ENCODE measurements at places on chromosomes 12 and 14. TPM values are rescaled to one million over a fixed set of nuclear protein-coding genes. Genes with fewer than 3 reads are reported as not detected.

DNA sequence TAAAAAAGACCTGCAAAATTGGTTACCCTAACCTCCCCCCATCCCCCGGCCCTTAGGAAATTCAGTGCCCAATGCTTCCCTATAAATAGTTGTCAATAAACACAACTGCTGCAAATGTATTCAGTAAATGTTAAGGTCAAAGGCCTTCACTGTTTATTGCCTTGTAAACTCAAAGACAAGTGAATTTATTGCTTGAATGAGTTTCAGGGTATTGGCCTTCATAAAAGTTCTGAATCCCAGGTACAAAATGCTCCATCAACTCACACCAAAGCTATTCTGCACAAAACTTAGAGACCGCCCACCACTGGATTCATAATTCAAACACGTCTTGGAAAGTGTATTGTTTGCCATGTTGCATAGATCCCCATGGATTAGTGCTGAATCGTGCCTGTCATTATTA is 63.3 kb upstream of the CDKN3 start:
- DNase-seq: no peak
- no peaks in the 10 kb centered on the region for H3K36me3 ChIP-seq
- H3K4me1 ChIP-seq: no peaks in the 10 kb centered on the region
- no peaks in the 10 kb centered on the region for H3K27me3 ChIP-seq

NID2 gene
- total RNA-seq: 2.0 TPM

- no peak for DNase-seq
- no peaks in the 10 kb centered on the region for H3K4me1 ChIP-seq
- no peaks in the 10 kb centered on the region for H3K27me3 ChIP-seq
- H3K4me3 ChIP-seq: no peak overlapping the region
- H3K36me3 ChIP-seq: no peaks in the 10 kb centered on the region
Measured at GRCh38 chr12:41967668-41968500, 176.8 kb downstream of the GXYLT1 start.

GRCh38 chr14:38553586-38553985 is 297.7 kb upstream of the CLEC14A start:
- no peaks in the 10 kb centered on the region for H3K4me1 ChIP-seq
- DNase-seq: no peak
- no peak overlapping the region for H3K27ac ChIP-seq
- H3K4me3 ChIP-seq: no peak overlapping the region
- no peaks in the 10 kb centered on the region for H3K36me3 ChIP-seq

DNA sequence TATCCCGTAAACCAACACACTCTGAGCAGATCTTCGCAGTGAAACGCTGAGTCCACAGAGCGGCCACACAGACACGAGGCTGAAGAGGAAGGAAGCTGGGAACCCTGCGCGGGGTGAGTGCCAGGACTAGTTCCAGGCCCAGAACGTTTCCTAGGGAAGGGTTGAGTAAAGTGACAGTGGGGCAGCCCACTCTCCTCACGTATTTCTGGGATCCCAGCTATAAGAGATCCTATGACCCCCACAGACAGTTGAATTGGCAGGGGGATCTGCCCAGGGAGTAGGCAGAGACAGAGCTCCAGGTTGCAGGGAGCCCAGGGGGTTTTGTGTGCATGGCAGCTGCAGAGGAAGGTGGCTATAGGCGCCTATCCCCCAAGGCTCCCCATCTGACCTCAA is 51.1 kb downstream of the GTF2A1 start:
- H3K27ac ChIP-seq: peak overlapping the region; percentile 90
- peak; percentile 88 for DNase-seq
- H3K4me3 ChIP-seq: peak overlapping the region; percentile 52
- H3K27me3 ChIP-seq: no peaks in the 10 kb centered on the region
- no peaks in the 10 kb centered on the region for H3K36me3 ChIP-seq

GRCh38 chr14:34632411-34632978 is 2.5 kb upstream of the SNX6 start:
- no peak for DNase-seq
- H3K4me1 ChIP-seq: peaks cover 5% of the 10 kb centered on the region
- no peaks in the 10 kb centered on the region for H3K27me3 ChIP-seq
- H3K27ac ChIP-seq: no peak overlapping the region
- no peak overlapping the region for H3K4me3 ChIP-seq

DNA sequence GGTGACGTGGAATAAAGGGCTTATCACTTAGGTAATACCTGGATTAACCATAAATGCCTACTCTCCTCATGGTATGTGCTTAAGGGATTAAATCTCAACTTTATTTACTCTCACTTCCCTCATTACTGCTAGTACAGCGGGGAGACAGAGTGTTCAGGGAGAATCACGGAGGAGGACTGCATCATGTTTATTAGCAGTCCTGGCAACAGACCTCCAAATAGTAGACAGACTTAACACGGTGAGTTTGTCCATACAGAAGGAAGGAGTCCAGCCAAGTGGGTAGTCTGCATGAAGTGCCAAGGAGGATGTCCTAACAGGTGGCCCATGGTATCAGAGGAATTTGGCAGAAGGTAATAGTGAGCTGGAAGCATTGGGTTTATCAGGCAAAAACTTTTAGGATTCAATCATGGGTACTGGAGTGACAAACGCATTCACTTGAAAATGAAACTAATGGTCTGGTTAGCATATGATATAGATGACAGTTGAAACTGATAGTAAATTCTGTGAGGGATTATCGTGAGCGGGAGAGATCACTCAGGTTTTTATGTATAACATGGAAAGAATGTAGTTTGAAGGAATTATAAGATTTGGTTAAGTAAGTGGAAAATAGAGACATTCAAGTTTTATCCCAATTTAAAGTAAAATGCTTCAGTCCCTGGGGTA is 471.8 kb downstream of the TMEM117 start:
- H3K36me3 ChIP-seq: no peaks in the 10 kb centered on the region
- H3K4me1 ChIP-seq: no peaks in the 10 kb centered on the region
- no peak overlapping the region for H3K4me3 ChIP-seq
- no peak for DNase-seq
- H3K27me3 ChIP-seq: no peaks in the 10 kb centered on the region

TOMM20L gene
- total RNA-seq: not detected

DNA sequence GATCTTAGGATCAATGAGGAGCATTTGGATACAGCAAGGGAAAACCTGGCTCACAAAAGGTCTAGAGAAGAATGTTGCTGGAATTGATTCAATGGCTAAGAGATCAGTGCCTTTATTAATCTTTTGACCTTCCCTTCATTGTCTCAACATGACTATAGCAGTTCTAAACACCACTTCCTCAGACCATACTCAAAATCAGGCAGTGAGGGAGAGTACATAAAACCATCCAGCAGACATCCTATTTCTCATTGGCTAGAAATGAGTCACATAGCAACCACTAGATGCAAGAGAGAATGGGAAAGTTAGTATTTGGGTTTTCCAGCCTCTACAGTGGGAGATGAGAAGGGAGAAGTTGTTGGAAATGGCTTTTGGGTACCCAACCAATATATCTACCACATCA is 151.4 kb upstream of the NUDT4 start:
- no peaks in the 10 kb centered on the region for H3K27me3 ChIP-seq
- no peaks in the 10 kb centered on the region for H3K36me3 ChIP-seq
- H3K4me3 ChIP-seq: no peak overlapping the region
- DNase-seq: no peak
- no peak overlapping the region for H3K27ac ChIP-seq
- no peaks in the 10 kb centered on the region for H3K4me1 ChIP-seq

DNA sequence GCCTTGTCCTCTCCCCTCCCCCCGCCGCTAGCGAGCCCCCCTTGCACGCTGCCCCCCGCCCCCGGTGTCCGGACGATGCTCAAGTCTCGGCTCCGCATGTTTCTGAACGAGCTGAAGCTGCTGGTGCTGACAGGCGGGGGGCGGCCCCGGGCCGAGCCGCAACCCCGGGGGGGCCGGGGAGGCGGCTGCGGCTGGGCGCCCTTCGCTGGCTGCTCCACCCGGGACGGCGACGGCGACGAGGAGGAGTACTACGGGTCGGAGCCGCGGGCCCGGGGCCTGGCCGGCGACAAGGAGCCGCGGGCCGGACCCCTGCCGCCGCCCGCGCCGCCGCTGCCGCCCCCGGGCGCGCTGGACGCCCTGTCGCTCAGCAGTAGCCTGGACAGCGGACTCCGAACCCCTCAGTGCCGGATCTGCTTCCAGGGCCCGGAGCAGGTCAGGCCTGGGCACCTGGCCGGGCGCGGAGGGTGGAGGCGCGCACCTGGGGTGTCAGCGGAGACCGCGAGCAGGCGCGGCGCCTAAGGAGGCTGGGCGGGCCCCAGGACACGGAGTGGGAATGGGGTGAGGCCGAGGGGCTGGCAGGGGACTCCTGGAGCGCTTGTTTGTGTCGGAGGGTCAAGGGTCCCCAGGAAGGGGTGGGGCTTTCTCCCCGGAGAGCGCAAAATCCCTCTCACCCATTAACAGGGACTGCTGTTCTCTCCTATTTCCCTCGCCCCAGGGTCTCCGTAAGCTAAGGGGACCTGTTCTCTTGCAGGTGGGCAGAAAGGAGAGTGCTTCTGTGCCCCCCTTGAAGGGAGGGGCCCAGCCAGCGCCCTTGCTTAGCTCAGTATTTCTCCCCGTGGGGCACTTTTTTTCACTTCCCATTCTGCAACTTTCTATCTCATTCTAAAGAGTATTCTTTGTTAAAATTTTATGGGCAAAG is 810 bp downstream of the MARCHF9 start:
- peak overlapping the region; percentile 95 for H3K27ac ChIP-seq
- H3K4me3 ChIP-seq: peak overlapping the region; percentile 72
- peak; percentile 91 for DNase-seq
- H3K36me3 ChIP-seq: peaks cover 21% of the 10 kb centered on the region

RNASE7 gene
- not detected for total RNA-seq

DNA sequence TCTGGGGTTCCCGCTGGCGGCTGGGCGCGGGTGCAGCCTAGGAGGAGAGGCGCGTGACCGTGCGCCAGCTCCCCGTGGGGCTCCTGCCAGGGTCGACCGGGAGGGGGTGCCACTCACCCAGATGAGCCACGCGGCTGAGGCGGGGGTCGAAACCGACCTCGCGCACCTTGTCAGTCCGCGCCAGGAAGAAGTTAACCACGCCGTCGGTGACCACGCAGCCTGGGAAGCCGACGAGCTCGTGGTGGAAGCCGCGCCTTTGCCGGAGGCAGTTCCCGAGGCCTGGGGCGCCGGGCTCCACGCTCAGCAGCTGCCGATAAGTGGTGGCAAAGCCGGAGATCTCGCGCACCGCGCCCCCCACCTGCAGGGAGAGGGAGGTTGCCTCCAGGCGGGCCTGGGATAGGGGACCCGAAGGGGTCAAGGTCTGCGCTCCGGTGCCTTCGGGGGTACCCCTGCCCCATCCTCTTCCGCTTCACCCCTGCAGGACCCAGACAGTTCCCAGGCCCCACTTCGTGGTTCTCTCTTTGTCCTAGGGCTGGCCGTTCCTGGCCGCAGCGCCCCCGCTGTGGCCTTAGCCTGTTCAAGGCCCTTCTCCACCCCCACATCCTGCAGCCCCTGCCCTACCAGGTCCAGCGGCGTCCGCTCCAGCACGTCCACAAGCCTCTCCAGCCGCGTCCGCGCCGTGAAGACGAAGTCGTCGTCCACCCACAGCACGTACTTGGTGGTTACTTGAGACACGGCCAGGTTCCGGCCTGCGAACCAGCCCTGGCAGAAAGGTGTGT is 5.3 kb downstream of the B4GALNT1 start:
- H3K27me3 ChIP-seq: peaks cover 83% of the 10 kb centered on the region
- H3K4me3 ChIP-seq: peak overlapping the region; percentile 24
- H3K36me3 ChIP-seq: no peaks in the 10 kb centered on the region
- peaks cover 10% of the 10 kb centered on the region for H3K4me1 ChIP-seq
- no peak for DNase-seq

EXOC3L4 gene
- total RNA-seq: 12.1 TPM

GRCh38 chr12:110699591-110700445 is 10.9 kb upstream of the HVCN1 start:
- H3K27me3 ChIP-seq: no peaks in the 10 kb centered on the region
- H3K4me3 ChIP-seq: no peak overlapping the region
- no peaks in the 10 kb centered on the region for H3K36me3 ChIP-seq
- peaks cover 18% of the 10 kb centered on the region for H3K4me1 ChIP-seq
- no peak for DNase-seq
- no peak overlapping the region for H3K27ac ChIP-seq

GRCh38 chr12:12562016-12562483 is 613 bp downstream of the DUSP16 start:
- no peaks in the 10 kb centered on the region for H3K27me3 ChIP-seq
- H3K4me3 ChIP-seq: peak overlapping the region; percentile 62
- H3K27ac ChIP-seq: peak overlapping the region; percentile 81
- no peaks in the 10 kb centered on the region for H3K36me3 ChIP-seq

SPSB2 gene
- total RNA-seq: 9.0 TPM

AQP2 gene
- not detected for total RNA-seq

ETFBKMT gene
- total RNA-seq: 3.9 TPM

DNA sequence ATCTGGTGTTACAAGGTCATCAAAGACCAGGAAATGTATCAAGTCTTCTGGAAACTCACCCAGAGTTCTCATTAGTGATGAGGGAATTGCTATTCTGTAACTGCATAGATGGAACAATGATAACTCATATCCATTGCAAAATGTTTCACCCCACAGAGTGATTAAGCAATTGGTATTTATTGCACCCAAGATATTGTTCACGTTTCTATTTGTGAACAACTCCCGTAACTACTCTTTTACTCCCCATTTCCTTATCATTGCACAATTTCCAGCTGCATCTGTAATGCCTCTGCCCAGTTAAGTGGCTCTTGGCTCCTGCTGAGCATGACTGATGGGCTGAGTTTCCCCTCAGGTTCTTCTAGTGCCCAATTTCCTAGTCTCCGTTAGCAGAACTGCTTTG is 108.7 kb upstream of the PRICKLE1 start:
- no peak for DNase-seq
- H3K36me3 ChIP-seq: no peaks in the 10 kb centered on the region
- peaks cover 6% of the 10 kb centered on the region for H3K4me1 ChIP-seq
- H3K27ac ChIP-seq: no peak overlapping the region

LUM gene
- 4.3 TPM for total RNA-seq

DNA sequence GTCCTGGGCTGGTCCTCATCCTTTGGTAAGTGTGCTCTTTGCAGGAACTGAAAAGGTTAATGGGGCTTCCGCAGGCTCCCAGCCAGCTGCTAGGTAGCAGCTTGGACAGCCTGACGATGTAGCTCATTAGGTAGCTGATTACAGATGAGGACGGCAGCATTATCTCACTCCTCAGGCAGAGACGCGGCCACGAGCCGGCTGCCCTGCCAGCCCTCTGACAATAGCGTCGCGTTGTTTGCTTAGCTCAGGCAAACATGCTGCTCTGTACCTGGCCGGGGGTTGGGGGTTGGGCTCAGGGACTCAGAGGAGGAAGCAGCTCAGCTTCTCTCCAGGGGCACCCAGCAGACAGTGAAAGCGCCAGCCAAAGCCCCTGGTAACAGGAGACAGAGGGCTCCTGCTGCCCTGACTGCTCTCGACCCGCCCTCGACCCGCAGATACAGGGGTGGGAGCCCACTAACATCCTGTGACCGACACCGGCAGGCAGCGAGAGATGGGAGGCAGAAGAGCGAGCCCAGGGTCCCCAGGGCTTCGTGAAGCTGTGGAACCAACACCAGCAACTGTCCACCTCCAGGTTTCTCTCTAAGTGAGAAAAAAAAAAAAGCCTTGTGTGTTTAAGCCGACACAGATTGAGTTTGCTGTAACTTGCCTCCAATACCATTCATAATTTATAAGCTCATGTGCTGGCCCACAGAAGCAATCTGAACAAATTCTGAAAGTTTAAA is 53.4 kb upstream of the DLK1 start:
- no peak overlapping the region for H3K4me3 ChIP-seq
- DNase-seq: no peak

- no peak overlapping the region for H3K27ac ChIP-seq
- H3K4me1 ChIP-seq: no peaks in the 10 kb centered on the region
- no peak overlapping the region for H3K4me3 ChIP-seq
- no peak for DNase-seq
- no peaks in the 10 kb centered on the region for H3K27me3 ChIP-seq
- peaks cover 96% of the 10 kb centered on the region for H3K36me3 ChIP-seq
Measured at GRCh38 chr12:15963271-15963670, 52.1 kb downstream of the DERA start.

PRPH gene
- total RNA-seq: 0.83 TPM

GRCh38 chr12:9910716-9911421 is 21.3 kb downstream of the CLEC2A start:
- H3K4me1 ChIP-seq: no peaks in the 10 kb centered on the region
- H3K27ac ChIP-seq: no peak overlapping the region
- no peak overlapping the region for H3K4me3 ChIP-seq
- H3K36me3 ChIP-seq: no peaks in the 10 kb centered on the region

AP5M1 gene
- 44.2 TPM for total RNA-seq
